ENCODE measurements at places on chromosomes 13 and 19. TPM values are rescaled to one million over a fixed set of nuclear protein-coding genes. Genes with fewer than 3 reads are reported as not detected.
A peak's percentile ranks its signal among the peaks of the same experiment; 100 is the strongest.

DLL3 gene
- not detected for total RNA-seq

DNA sequence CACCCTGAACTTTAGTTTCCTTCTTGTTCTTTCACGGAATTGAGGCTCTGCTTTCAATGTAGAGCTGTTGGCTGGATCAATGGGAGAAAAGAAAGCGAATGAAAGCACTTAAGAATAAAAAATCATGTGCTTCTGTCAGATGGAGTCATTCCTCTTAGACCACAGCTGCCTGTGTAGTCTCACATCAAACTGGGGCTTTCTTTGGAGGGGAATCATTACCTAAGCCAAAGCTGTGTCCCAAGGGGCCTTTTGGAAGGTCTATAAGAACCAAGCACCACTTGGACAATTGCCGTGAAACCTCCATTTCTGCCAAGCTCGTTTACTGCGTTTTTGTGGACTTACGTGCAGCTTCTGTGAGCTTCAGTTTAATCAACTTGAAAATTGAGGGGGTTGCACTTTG lies 44.2 kb upstream of the RNF113B start:
- H3K4me3 ChIP-seq: no peak overlapping the region
- no peak for DNase-seq
- no peak overlapping the region for H3K27ac ChIP-seq
- no peaks in the 10 kb centered on the region for H3K36me3 ChIP-seq
- H3K27me3 ChIP-seq: no peaks in the 10 kb centered on the region

GRCh38 chr13:20873348-20873747 lies 29.2 kb downstream of the XPO4 start:
- H3K27me3 ChIP-seq: no peaks in the 10 kb centered on the region
- no peak for DNase-seq
- no peak overlapping the region for H3K27ac ChIP-seq
- H3K36me3 ChIP-seq: no peaks in the 10 kb centered on the region
- no peak overlapping the region for H3K4me3 ChIP-seq

- peak; percentile 93 for DNase-seq
- H3K4me1 ChIP-seq: peaks cover 63% of the 10 kb centered on the region
- no peaks in the 10 kb centered on the region for H3K27me3 ChIP-seq
- peak overlapping the region; percentile 81 for H3K4me3 ChIP-seq
These were observed 28.1 kb downstream of the GPX4 start for GRCh38 chr19:1131718-1132551.

All from transverse colon (tissue), 4 donors.